ENCODE measurements at places on chromosomes 2 and 18.

DNA sequence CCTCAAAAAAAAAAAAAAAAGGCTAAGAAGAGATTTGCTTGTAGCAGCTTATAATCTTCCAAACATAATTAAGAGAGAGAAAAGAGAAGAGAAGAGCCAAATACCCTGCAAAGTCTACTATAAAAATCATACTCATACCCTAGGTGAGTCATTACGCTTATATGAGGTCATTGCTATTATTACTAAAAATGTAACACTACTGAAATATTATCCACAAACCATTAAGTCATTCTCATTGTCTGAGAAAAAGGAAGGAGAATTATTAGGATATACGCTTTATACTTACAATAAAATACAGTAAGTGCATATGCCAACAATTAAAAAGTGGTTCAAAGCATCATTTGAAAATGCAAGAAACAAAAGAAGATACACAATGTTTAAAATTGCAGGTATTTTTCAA is 66.5 kb downstream of the COLEC12 start:
- DNase-seq = no peak
- H3K4me3 ChIP-seq = no peak overlapping the region
- H3K36me3 ChIP-seq = peaks cover 2% of the 10 kb centered on the region
- peaks cover 26% of the 10 kb centered on the region for H3K27me3 ChIP-seq
- H3K4me1 ChIP-seq = no peaks in the 10 kb centered on the region

DNA sequence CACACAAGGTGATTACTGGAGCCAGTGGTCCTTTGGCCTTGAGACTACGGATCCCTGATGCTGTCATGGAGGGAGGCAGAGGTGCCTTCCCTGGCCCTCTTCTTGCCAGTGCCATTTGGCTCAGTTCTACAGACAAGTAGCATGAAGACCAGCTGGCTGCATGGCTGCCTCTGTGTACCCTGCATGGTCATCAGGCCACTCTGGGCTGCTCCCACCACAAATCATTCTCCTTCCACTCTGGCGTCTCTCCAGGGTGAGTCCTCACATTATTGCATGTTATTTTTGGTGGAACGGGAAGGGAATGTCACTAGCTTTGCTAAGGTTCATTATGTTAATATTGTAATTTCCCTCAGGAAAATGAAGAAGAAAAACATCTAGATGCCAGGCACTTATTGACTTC is 229.8 kb downstream of the VAPA start:
- no peak for DNase-seq
- no peak overlapping the region for H3K4me3 ChIP-seq
- no peak overlapping the region for H3K27ac ChIP-seq
- no peaks in the 10 kb centered on the region for H3K36me3 ChIP-seq

DNA sequence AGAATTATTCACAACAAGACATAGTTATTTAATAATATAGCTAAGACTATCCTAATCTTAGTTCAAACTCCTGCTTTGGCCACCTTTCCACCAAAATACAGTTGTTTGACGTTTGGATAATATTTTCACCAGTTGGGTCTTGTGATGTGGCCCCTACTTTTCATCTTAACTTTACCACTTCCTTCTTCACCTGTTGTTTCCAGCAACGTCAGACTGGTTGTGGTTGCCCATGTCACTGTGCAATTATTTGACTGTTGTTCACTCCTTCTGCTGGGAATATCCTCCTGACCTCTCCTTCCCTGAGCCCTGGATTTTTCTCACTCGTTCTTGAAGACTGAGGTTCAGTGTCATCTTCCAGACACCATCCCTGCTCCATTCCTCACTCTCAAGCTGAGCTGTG is 132.2 kb upstream of the RASGRP3 start:
- no peak overlapping the region for H3K4me3 ChIP-seq
- peaks cover 13% of the 10 kb centered on the region for H3K4me1 ChIP-seq
- H3K36me3 ChIP-seq = peaks cover 3% of the 10 kb centered on the region

GRCh38 chr18:59554796-59555335 is 142.4 kb downstream of the CCBE1 start:
- no peak overlapping the region for H3K27ac ChIP-seq
- H3K4me3 ChIP-seq = no peak overlapping the region
- no peaks in the 10 kb centered on the region for H3K27me3 ChIP-seq
- no peak for DNase-seq
- H3K4me1 ChIP-seq = no peaks in the 10 kb centered on the region

DNA sequence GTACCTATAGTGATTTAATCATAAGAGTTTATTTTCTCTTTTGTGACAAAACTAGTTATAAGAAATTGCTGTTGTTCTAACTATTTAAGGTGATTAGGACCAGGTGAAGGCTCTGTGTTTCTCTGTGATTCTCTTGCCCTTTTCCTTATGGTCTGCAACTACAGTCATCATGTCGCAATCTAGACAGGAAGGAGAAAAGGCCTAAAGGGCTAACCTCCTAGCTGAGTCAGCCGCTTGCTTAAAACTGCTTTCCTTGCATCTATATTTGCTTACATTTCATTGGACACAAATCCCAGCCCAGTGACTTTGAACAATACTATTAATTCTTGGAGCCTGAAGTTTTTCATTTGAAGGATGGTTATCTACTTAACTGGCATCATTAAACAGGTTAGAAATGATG is 93.1 kb downstream of the PIK3C3 start:
- peaks cover 8% of the 10 kb centered on the region for H3K4me1 ChIP-seq
- no peak overlapping the region for H3K27ac ChIP-seq
- no peak for DNase-seq
- no peaks in the 10 kb centered on the region for H3K27me3 ChIP-seq
- peaks cover 7% of the 10 kb centered on the region for H3K36me3 ChIP-seq
- H3K4me3 ChIP-seq = no peak overlapping the region

GRCh38 chr2:97995026-97995733 is 568 bp downstream of the TMEM131 start:
- no peaks in the 10 kb centered on the region for H3K36me3 ChIP-seq
- peak overlapping the region; percentile 93 for H3K27ac ChIP-seq
- peaks cover 31% of the 10 kb centered on the region for H3K4me1 ChIP-seq
- H3K4me3 ChIP-seq = peak overlapping the region; percentile 92
- DNase-seq = peak; percentile 41

- no peaks in the 10 kb centered on the region for H3K27me3 ChIP-seq
- H3K4me1 ChIP-seq = no peaks in the 10 kb centered on the region
- no peak overlapping the region for H3K27ac ChIP-seq
- DNase-seq = no peak
- no peak overlapping the region for H3K4me3 ChIP-seq
Observed at GRCh38 chr2:63465633-63466032, 122.6 kb downstream of the WDPCP start.

GRCh38 chr2:12284487-12284886 is 432.2 kb upstream of the TRIB2 start:
- H3K4me3 ChIP-seq = no peak overlapping the region
- peaks cover 4% of the 10 kb centered on the region for H3K36me3 ChIP-seq
- no peak overlapping the region for H3K27ac ChIP-seq
- H3K27me3 ChIP-seq = no peaks in the 10 kb centered on the region
- DNase-seq = no peak

GRCh38 chr2:152028182-152028862 is 70.5 kb downstream of the CACNB4 start:
- H3K27me3 ChIP-seq = peaks cover 50% of the 10 kb centered on the region
- H3K36me3 ChIP-seq = peaks cover 2% of the 10 kb centered on the region
- peaks cover 7% of the 10 kb centered on the region for H3K4me1 ChIP-seq

GRCh38 chr2:156065912-156066311 is 266.6 kb downstream of the NR4A2 start:
- no peak overlapping the region for H3K4me3 ChIP-seq
- H3K27me3 ChIP-seq = peaks cover 14% of the 10 kb centered on the region
- peaks cover 3% of the 10 kb centered on the region for H3K4me1 ChIP-seq
- H3K27ac ChIP-seq = no peak overlapping the region
- no peaks in the 10 kb centered on the region for H3K36me3 ChIP-seq
- no peak for DNase-seq

- peaks cover 4% of the 10 kb centered on the region for H3K36me3 ChIP-seq
- H3K4me3 ChIP-seq = no peak overlapping the region
- DNase-seq = no peak
- H3K27ac ChIP-seq = peak overlapping the region; percentile 81
- no peaks in the 10 kb centered on the region for H3K27me3 ChIP-seq
Observed at GRCh38 chr2:239224199-239224570, 176.6 kb downstream of the HDAC4 start.

DNA sequence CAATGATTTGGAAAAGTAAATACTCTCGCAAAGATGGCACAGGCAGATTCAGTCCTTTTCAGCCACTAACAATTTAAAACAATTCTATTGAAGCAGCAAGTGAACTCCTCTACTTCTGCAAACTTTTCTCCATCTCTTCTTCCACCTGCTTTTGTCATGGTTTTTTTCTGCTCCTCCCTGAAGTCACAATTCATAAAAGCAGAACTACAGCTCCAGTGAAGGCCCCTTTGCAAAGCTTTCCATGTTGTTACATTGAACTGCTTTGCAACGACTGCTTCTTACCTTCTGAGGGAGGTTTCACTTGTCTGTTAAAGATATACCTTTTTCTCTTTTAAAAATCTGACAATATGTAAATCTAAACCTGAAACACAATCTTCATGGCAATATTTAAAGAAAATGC is 3.7 kb upstream of the SERTAD2 start:
- H3K4me1 ChIP-seq = peaks cover 20% of the 10 kb centered on the region
- no peak overlapping the region for H3K4me3 ChIP-seq
- no peak for DNase-seq
- H3K27ac ChIP-seq = no peak overlapping the region
- no peaks in the 10 kb centered on the region for H3K36me3 ChIP-seq
- H3K27me3 ChIP-seq = no peaks in the 10 kb centered on the region

DNA sequence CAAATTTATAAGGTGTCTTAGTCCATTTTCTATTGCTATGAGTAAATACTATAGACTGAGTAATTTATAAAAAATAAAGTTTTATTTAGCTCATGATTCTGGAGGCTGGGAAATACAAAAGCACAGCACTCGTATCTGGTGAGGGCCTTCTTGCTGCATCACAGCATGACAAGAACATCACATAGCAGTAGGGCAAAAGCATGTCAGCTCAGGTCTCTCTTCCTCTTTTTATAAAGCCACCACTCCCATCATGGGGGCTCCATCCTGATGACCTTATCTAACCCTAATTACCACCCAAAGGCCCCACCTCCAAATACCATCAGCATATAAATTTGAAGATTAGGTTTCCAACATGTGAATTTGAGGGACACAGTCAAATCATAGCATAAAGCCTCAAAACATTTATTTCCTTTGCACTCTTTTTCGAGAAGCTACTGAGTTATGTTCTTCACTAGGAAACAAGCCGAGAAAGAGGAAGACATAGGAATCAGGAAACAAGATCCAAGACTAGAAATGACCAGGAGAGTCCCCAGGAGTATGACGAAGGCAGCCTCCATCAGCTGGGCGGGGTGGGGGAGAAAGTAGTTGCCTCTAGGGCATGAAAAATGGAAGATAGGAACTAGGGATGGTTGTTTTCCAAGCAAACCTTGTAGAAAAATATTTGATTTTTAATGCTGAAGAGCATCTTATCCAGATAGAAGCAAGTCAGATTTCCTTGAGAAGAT is 24.1 kb upstream of the NABP1 start:
- no peak overlapping the region for H3K27ac ChIP-seq
- no peak for DNase-seq
- H3K4me3 ChIP-seq = no peak overlapping the region
- H3K36me3 ChIP-seq = peaks cover 2% of the 10 kb centered on the region
- no peaks in the 10 kb centered on the region for H3K27me3 ChIP-seq

DNA sequence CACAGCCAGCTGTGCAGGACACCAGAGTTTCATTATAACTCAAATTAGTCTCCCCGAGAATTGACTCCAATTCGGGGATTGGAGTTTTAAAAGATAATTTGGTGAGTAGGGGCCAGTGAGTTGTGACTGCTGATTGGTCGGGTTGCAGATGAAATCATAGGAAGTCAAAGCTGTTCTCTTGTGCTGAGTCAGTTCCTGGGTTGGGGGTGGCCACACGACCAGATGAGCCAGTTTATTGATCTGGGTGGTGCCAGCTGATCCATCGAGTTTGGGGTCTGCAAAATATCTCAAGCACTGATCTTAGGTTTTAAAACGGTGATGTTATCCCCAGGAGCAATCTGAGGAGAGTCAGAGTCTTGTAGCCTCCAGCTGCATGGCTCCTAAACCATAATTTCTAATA is 82.7 kb upstream of the SLC66A3 start:
- no peaks in the 10 kb centered on the region for H3K36me3 ChIP-seq
- peaks cover 17% of the 10 kb centered on the region for H3K4me1 ChIP-seq
- no peak overlapping the region for H3K27ac ChIP-seq
- H3K4me3 ChIP-seq = peak overlapping the region; percentile 49
- DNase-seq = no peak
- H3K27me3 ChIP-seq = peaks cover 30% of the 10 kb centered on the region

DNA sequence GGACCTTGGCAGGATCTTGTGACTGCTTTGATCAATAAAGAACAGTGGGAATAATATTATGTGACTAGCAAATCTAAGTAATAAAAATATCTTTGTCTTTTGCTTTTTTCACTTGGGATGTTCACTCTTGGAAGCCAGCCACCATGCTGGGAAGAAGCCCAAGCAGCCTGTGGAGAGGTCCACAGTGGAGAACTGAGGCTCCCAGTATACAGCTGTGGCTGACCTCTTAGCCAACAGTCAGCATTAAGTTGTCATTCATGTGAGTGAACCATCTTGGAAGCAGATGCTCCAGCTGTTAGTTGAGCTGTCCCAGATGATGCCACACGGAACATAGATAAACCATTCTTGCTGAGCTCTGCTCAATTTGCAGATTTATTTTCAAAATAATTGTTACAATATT is 160.0 kb downstream of the OSR1 start:
- no peak overlapping the region for H3K27ac ChIP-seq
- H3K4me3 ChIP-seq = no peak overlapping the region
- DNase-seq = no peak
- H3K27me3 ChIP-seq = no peaks in the 10 kb centered on the region
- no peaks in the 10 kb centered on the region for H3K36me3 ChIP-seq
- H3K4me1 ChIP-seq = no peaks in the 10 kb centered on the region

DNA sequence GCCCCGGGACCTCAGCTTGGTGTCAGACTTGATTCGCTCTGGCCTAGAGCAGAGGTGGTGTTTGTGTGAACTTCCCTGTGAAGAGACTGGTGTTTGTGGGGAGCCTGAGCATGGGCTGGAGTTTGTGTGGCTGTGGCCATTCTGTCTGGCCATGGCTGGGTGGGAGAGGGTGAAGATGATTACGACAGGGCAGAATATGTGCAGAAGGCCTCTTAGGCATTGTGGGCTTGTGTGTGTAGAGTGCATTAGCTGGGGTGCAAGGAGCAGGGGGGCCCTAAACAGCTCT is 10.5 kb downstream of the OBSL1 start:
- H3K36me3 ChIP-seq = no peaks in the 10 kb centered on the region
- H3K27ac ChIP-seq = no peak overlapping the region
- no peak for DNase-seq
- H3K4me1 ChIP-seq = no peaks in the 10 kb centered on the region

GRCh38 chr2:74845991-74846390 is 12.1 kb downstream of the HK2 start:
- H3K27me3 ChIP-seq = no peaks in the 10 kb centered on the region
- peaks cover 68% of the 10 kb centered on the region for H3K4me1 ChIP-seq
- peak overlapping the region; percentile 97 for H3K27ac ChIP-seq
- no peak for DNase-seq

- H3K4me3 ChIP-seq = no peak overlapping the region
- no peak for DNase-seq
Observed at GRCh38 chr2:98013407-98014042, 17.8 kb upstream of the TMEM131 start.

Data from T-helper 17 cell (primary cell).